HEK293T (cell line): ENCODE measurements at places on chromosomes 2 and 18.
A peak's percentile ranks its signal among the peaks of the same experiment; 100 is the strongest.

- no peak for DNase-seq
Measured at GRCh38 chr2:213069531-213069930, 81.9 kb downstream of the IKZF2 start.

GRCh38 chr2:218839888-218840287, 8.3 kb upstream of the PRKAG3 start:
- no peak for DNase-seq

DNA sequence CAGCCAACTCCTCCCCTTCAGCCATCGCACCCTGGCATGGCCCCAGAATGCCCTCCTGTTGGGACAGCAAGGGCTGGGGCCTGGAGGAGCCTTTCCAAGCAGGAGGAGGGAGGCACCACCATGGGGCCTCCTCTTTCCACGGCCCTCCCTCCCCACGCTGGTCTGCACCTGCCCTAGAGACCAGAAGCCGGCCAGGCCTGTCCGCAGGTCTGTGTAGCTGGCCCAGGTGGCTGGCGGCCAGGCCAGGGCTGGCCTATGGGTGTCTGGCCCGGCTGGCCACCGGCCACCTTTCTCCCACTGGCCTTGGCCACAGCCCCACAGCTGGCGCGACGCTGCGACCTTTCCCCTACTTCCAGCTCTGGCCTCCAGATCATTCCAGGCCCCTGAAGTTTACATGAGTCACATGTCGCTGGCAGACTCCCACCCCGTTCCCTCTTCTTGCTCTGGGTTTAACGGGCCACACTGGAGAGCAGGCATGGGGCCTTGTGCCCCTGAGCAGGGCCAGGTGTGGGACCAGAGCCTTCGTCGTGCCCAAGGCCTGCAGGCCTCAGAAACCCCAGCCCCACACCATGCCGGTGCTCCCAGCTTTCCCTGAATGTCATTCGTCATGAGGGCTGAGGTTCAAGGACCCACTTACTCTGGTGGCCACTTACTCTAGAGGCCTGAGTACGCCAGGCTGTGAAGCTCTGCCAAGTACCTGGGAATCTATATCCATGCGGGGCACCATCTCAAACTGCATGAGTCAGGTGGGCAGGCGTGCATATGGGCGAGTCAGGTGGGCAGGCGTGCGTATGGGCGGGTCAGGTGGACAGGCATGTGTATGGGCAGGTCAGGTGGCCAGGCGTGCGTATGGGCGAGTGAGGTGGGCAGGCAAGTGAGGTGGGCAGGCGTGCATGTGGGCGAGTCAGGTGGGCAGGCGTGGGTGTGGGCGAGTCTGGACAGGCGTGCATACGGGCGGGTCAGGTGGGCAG, 33.3 kb upstream of the KLF11 start:
- no peak for DNase-seq

DNA sequence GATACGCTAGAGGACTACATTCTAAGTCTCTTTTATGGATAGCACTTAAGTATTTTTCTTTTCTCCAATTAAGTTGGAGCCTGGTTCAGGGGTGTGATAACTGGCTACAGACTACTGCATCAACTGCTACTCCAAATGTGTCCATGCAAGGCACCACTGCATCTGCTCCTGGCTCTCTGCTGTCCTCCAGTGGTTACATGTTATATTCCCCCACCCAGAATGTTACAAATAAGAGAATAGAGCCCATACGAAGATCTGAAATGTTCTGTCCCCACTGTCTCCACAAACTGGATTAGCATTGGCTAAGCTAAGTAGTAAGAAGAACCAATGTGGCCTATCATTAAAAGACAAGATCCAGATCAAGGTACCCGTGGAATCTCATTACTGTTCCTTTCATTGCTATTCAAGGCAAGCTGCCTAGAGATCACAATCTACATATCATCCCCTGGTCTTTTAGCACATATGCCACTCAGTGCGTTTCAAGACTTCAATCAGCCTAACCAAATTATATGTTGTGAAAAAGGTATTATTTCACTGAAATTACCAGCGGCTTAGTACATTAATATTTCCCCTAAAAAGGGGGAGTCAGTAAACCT, 308.3 kb upstream of the SLC8A1 start:
- DNase-seq: peak; percentile 57

DNA sequence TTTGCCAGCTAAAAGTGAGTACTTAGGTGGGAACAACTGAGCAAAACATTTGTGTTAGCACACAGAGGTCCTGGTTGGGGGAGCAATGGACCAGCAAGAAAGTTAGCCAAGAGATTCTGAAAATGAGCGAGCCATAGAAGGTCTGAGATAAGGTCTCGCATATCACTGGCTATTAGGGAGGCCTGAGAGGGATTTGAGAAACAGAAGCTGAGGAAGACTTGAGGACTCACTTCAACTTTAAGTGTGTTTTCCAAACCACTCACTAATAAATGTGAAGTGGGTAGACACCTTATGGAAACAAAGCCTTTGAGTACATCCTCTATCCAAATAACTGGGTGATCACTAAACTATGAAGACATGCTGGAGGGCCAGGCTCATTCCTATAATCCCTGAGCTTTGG, 958.5 kb downstream of the DPP10 start:
- DNase-seq: no peak
